ENCODE measurements at places on chromosomes 3 and 15. TPM values are rescaled to one million over a fixed set of nuclear protein-coding genes. Genes with fewer than 3 reads are reported as not detected.

GRCh38 chr3:186964616-186965015, 34.3 kb downstream of the ST6GAL1 start:
- DNase-seq = no peak

- no peak for DNase-seq
These were observed 30.1 kb upstream of the IP6K2 start for GRCh38 chr3:48747015-48747615.

DNA sequence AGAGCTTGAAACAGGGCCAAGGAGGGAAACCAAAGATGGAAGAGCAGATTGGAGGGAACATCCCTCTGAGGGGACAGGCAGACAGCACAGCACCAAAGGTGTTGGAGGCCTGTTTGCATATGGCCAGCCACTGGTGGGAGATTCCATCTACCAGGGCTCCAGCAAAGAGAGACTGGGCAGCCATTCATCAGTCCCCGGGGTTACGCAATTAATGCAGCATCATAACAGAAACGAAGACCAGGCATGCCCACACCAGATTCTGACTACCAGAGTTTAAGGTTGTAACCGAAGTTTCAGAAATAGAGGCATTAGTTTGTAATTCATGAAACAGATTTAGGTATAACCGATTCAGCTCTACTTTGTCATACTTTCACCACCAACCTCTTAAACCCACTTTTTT, 58.1 kb downstream of the COL8A1 start:
- DNase-seq = no peak

DNA sequence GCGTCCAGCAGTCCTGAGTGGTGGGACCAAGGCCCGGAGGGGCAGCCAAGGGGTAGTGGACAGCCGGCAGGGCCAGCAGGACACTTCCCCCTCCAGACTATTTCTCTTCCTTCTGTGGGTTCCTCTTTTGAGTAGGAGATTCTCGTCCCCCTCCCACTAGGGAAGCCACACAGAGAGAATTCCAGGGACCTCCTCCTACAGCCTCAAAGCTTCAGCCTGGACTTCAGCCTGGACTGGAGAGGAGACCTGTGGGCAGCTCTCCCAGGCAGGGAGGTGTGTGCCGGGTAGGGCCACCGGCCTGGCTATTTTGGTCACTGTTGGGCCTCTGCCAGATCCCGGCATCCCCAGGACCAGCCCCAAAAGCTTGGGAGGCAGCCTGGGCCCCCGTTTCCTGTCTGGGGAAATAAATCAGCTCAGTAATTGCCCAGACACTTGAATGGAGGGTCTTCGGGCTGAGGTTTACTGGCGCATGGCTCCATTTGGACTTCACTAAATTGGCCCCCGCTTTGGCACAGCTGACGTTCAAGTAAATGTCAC, 1.3 kb downstream of the SLC6A6 start:
- DNase-seq = no peak

GRCh38 chr15:67196222-67196621, 58.2 kb downstream of the AAGAB start:
- DNase-seq = no peak

GRCh38 chr3:101676765-101677435, at the start of gene ZBTB11:
Gene ZBTB11 (minus strand): TSS chr3:101677132. CDS start chr3:101676914, 218 bp downstream.
- peak; percentile 99 for DNase-seq

The LIPH gene
- total RNA-seq = not detected

DNA sequence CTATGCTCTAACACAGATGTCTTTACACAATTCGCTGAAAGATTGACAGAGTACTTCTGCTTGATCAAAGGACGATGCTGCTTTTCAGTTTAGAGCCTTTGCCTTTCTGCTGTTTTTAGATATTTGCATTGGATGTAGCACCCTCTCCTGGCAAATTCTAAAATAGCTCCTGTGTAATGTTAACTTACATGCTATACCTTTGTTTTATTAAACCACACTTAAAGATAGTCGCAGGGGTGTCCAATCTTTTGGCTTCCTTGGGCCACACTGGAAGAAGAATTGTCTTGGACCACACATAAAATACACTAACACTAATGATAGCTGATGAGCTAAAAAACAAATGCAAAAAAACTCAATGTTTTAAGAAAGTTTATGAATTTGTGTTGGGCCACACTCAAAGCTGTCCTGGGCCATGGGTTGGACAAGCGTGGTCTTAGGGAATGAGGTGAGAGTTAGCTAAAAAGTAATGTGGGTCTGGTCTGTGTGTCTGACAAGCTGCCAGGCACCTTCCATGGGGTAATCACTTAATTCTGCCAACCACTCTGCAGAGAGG, 62.9 kb downstream of the ATG7 start:
- DNase-seq = no peak

The CCK gene
- total RNA-seq = not detected

DNA sequence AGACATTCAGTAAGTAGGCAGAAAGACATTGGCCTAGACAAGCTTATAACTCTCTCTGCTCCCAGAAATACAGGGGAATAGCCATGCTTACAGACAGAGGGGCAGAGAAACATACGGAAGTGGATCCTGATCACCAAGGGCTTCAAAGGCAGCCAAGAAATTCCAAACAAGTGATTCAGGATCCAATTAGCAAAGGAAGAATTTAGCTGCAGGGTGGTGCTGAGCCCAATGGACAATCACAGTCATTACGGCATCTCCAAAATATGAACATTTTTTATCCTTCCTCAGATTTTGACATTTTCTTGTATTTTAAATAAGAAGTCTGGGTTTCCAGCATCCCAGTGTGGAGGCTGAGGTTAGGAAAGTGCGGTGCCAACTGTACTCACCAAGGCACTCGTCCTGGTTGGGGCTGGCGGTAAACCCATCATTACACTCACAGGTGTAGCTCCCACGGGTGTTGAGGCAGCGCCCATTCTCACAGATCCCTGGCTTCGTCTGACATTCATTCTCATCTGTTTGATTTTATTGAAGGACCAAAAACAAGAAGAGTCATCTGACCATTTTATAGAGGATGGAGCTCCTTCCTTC, 96.8 kb downstream of the DUT start:
- no peak for DNase-seq

- DNase-seq = no peak
These were observed 1072.0 kb downstream of the NSUN3 start for GRCh38 chr3:95134693-95135413.

Measured in activated B cell treated with CpG ODN at 0.5 μM for 24 hours (primary cell).